GM23248 (cell line): ENCODE measurements at places on chromosomes 7 and 10. TPM values are rescaled to one million over a fixed set of nuclear protein-coding genes. Genes with fewer than 3 reads are reported as not detected.

ZNF727 gene
- total RNA-seq, result not detected in 2 replicates

CHST15 gene
- 0.11 and 0.25 TPM in 2 replicates for total RNA-seq

EBLN1 gene
- not detected in 2 replicates for total RNA-seq

NPM3 gene
- 62.0 and 69.6 TPM in 2 replicates for total RNA-seq

CALD1 gene
- total RNA-seq, result 674 and 698 TPM in 2 replicates
